NCI-H510A (cell line): ENCODE measurements at places on chromosomes 6 and 20.

DNA sequence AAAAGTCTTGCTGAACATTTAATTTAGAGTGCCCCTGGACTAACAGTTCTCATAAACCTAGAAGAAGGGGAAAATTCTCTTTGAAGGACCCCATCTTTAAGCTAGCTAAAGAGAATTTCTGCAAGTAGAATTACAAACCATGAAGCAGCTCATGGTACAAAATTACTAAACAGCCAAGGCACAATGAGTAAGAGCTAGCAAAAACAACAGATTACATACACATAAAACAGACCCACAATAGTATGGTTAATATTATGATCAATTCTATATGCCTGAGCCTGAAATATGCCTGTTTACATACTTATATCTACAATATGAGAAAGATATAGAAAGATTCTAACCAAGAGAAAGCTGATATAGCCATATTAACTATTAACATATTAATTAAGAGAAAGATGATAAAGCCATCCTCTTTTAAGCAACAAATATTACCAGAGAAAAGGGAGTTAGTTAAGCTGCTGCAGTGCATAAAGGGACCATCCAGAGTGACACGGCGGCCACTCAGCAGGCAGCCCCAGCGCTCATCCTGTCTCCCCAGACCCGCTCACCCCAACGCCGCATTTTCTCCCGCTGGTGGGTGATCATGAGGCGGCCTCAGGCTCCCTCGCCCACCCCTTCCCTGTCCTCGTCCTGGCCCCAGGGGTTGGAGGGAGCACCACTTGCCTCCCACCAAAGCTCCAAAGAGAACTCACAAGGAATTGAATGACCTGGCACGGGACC is 98.4 kb upstream of the CARMIL1 start:
- DNase-seq = no peak

GRCh38 chr6:149334201-149334600 is 16.7 kb downstream of the TAB2 start:
- no peak for DNase-seq

DNA sequence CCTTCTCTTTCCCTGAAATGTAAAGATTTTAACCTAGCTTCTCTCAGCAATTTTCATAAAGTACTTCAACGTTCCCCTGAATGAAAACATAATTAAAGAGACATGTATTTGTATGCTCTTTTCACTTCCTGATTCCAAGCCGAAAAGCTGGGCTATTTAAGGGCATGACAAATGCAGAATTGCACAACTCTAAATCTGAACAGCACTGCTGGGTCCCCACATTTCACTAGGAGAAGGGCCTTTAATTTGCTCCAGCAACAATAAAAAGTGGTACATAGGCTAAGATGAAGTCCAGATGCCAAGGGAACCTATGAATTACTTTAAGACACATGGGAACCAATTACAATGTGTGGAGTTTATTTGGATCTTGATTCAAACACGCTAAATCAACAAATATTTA is 42.0 kb downstream of the IRAK1BP1 start:
- no peak for DNase-seq

DNA sequence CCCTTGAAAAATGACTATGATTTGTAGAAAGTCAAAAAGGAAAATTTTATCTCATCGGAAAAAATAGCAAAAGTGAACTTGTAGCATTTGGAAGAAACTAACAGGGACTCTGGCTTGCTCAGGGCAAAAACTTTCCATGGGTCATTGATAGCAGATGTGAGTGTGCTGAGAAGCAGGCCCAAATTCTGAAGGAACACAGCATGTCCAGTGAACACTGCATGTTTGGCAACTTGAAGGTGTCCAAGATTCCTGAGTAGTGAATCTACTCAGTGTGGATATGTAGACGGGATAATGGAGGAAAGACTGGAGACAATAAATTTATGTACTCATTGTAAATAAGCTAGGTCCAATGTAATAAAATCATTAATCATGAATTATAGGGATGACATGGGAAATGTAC is 8.2 kb downstream of the SLC17A2 start:
- DNase-seq = no peak

DNA sequence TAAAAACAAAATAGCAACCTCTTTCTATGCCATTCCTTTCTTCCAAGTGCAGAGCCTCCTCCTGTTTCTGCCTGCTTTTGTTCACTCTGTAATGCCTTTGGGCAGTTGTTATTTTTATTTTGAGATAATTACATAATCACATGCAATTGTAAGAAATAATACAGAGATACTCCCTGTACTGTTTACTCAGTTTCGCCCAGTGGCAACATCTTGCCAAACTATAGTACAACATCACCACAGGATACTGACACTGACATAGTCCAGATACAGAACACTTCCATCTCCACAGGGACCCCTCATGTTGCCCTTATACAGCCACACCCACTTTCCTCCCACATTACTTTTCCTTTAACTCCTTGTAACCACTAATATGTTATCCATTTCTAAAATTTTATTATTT is 59.7 kb downstream of the BANF2 start:
- no peak for DNase-seq

DNA sequence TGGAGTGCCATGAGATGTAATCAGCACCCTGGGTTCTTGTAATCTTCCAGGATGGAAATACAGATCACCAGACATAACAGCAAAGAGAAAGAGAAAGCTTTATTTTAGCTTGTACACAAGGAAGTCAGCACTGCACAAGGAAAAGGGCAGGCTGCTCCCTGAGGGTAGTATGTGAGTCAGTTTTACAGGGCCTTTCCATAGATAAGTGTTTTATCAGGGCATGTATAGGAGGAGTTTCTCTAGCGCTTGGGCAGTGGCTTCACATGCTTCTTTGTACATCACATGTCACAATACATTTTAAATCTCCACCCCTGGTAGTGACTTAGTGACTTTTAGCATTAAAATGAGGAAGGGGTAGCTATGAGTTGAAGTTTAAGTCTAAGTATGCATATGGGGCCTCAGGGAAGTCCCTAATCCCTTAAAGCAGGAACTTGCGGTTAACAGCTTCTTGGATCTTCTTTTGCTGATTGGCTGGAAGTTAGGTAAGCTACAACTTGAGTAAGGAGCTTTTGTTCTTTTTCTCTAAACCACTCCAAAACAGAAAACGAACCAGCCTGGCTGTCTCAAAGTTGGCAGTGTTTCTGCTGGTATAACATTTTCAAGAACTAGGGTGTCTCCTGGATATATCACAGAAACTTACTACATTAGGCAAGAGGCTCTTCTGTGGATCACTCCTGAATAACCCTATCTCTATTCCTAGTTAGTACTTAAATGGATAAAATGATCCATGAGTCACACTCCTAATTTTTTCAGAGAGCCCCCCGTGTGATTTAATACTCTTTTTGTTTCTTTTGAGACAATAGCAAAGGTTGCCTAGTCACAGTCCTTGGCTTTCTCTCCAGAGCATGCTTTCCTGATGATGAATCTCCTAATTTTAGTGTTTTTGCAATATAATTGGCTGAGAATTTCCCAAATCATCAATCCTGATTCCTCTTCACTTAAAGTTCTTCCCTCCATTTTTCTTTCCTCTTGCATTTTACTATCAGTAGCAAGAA is 60.2 kb downstream of the MRAP2 start:
- no peak for DNase-seq

DNA sequence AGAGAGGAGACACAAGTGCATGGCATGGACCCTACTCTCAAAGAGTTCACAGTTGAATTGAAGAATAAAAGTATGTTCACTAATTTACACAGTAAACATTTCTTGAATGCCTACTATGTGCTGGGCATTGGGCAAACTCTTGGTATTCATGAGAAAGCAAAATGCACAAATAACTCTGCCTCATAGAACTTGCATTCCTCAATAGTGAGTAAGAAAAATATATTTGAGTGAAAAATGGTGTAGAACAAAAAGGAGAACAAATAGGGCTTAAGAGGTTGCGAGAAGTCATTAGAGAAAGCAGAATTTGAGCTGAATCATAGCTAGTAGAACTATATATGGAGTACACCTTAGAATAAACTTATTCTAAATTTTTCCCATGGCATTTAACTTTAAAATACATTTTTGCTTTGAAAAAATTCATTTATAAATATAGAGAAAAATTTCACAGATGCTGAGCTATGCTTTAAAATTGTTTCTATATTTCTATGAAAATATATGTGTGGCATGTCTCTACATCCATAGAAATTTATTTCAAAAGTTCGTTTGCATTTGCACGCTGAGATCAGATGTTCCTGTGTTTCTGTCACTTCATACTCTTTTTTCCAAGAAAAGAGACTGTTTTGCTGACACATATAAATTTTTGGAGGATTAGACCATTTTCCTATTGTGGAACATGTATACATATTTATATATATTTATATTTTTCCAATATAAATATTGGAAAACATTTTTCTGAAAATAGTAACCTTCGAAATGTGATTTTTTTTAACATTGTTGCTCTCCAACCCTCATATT is 236.1 kb downstream of the KCNQ5 start:
- DNase-seq = no peak

DNA sequence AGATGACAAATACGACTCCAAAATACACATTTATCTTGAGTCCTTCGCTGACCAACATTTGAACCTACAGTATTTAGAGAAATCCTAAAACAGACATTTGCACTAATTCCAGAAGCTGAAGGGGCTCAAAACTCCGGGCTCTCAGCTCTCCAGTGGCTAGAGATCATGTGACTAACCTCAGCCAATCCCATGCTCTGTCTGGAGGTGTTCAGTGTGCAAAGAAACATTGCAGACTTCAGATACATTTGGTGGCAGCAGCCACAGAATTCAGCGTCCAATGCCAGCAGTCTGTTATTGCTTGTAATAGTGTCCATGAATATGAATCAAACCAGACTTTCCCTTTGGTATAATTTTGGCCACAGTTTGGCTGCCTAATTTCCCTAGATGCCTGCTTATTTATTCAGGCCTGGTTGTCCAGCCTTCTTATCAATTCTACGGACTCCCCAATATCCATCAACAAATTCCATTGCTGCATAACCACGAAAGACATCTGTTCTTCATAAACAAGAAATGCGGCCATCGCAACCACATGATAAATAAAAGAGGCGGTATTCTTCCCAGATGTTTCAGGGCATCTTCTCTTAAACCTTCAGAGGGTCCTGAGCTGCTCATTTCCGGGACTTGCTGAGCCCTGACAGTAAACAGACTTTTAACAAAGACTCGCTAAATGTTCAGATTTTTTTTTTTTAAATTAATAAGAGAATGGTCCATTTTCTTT is 14.5 kb upstream of the CYP24A1 start:
- DNase-seq = no peak

GRCh38 chr20:39263076-39263475 is 300.9 kb downstream of the DHX35 start:
- DNase-seq = no peak

- no peak for DNase-seq
Measured at GRCh38 chr20:32363492-32363891, 5.4 kb downstream of the ASXL1 start.

- DNase-seq = no peak
Measured at GRCh38 chr6:4543596-4543995, 232.6 kb upstream of the CDYL start.

GRCh38 chr6:113397236-113397635 is 459.9 kb upstream of the MARCKS start:
- DNase-seq = no peak

- no peak for DNase-seq
Measured at GRCh38 chr6:100626721-100627120, 162.0 kb upstream of the SIM1 start.
